ENCODE measurements at places on chromosomes 7 and 10.

GRCh38 chr10:93131986-93132385, 58.3 kb downstream of the CYP26A1 start:
- DNase-seq = no peak

DNA sequence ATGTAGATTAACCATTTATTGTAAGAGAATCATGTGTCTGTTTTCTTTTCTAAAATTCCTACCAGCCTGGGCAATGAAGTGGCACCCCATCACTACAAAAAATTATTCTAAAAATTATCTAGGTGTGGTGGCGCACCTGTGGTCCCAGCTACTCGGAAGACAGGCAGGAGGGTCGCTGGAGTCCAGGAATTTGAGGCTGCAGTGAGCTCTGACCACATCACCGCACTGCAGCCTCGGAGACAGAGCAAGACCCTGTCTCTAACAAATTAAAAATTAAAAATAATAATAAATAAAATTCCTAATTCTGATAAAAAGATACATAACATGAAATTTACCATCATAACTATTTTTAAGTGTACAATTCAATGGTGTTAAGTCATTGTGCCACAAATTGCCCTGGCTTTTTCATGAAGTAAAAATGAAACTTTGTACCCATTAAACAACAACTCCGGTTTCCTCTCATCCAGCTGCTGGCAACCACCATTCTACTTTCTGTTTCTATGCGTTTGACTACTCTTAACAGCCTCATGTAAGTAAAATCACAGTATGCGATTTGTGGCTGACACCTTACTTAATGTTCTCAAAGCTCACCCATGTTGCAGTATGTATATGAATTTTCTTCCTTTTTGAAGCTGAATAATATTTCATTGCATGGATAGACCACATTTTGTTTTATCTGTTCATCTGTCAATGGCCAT, 20.6 kb upstream of the USP6NL start:
- no peak for DNase-seq

- no peak for DNase-seq
These were observed 72.9 kb upstream of the CAV2 start for GRCh38 chr7:116426428-116427156.

DNA sequence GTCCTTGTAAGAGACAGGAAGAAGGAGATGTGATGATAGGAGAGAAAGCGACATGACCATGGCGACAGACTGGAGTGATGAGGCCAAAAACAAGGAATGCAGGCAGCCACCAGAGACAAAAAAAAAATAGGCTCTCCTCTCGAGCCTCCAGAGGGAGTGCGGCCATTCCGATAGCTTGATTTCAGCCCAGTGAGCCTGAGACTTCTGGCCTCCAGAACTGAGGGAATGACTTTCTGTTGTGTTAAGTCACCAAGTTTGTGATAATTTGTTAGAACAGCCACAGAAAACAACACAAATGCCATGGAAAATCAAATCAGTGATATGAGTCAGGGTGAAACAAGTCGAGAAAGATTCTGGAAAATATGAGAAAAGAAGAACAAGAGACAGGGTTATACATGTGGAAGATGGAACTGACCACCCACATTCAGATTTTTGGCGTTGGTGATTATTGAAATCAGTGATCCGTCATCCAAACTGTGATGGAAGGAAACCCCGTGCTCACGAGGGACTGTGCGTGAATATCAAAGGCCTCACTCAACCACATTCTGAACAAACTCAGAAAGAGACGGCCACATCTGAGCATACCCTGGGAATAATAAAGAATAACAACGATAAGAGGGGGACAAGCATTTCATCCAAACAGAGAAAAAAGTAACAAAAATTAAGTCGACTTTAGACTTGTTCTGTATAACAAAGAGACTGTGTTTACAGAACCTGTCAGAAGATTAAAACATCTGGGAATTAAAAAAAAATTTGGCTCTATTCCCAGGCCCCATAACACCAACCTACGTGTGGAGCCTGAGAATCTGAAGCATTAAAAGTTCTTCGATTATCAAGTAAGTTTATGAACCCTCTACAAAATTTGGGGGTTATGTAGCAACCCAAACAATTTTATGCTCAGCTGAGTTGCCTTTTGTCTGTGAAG, 72.1 kb downstream of the EEPD1 start:
- DNase-seq = no peak

- no peak for DNase-seq
These were observed 111.8 kb downstream of the OAT start for GRCh38 chr10:124306922-124307371.

Data from H9 (cell line).